ENCODE measurements at places on chromosomes 5 and 9. TPM values are rescaled to one million over a fixed set of nuclear protein-coding genes. Genes with fewer than 3 reads are reported as not detected.

DNA sequence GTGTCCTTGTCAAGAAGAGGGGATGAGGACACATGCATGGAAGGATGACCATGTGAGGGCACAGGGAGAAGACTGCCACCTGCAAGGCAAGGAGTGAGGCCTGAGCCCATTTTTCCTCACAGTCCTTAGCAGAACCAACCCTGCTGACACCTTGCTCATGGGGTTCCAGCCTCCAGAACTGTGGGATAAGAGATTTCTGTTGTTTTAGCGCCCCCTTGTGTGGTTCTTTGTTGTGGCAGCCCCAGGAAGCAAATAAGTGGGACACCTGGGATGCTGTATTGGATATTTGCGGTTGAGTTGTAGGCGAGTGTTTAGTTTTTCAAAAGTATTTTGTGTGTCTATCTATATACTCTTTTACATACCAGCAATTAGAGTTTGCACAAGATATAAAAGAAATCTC is 206.4 kb downstream of the NXNL2 start:
- DNase-seq = no peak

Gene DBH
- not detected for total RNA-seq

Gene PLPP1
- 122 TPM for total RNA-seq

Gene PITX1
- total RNA-seq = 5.0 TPM

Gene PCDHAC1
- 0.14 TPM for total RNA-seq

Gene SEMA6A
- 137 TPM for total RNA-seq

DNA sequence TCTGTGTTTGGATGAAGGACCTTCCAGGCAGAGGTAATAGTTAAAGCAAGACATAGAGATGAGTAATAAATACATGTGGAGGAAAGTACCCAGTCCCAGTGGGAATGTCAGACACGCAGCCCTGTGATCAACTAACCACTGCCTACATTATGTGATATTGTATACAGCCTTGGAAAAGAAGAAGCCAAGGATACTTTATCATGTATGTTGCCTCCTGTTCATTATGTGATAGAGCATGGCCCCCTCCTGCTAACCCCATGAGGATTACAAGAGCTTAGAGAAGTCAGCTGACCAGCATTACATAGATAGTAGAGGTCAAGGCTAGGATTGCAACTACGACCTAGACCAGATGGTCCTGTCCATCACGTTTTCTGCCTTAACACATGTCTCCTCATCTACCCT is 497.0 kb upstream of the TNC start:
- DNase-seq = no peak

DNA sequence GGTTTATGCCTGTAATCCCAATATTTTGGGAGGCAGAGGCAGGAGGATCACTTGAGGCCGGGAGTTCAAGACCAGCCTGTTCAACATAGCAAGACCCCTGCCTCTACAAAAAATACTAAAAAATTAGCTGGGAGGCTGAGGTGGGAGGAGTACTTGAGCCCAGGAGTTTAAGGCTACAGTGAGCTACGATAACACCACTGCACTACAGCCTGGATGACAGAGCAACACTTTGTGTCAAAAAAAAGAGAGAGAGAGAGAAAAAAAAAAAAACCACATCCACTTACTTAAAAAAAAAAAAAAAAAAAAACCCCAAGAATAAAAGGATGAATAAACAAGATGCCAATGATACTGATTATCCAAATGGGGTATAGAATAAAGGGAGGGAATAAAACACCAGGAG is 14.4 kb downstream of the CARNMT1 start:
- no peak for DNase-seq

DNA sequence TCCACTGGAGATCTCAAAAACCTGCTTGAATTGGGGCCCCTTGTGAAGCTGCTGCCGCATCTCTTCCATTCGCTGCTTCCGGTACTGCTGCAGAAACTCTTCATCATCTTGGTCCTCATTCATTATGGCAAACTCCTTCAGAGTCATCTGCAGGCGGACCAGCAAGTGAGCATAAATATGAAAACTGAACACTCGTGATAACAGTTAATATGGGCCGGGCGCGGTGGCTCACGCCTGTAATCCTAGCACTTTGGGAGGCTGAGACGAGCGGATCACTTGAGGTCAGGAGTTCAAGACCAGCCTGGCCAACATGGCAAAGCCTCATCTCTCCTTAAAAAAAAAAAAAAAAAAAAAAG is 7.9 kb downstream of the PDCL start:
- DNase-seq = no peak

Gene B4GALT7
- 19.3 TPM for total RNA-seq
